ENCODE measurements at places on chromosomes 1 and 21. TPM values are rescaled to one million over a fixed set of nuclear protein-coding genes. Genes with fewer than 3 reads are reported as not detected.

GRCh38 chr1:155834296-155834926, 22.6 kb downstream of the GON4L start:
- H3K27me3 ChIP-seq: no peaks in the 10 kb centered on the region
- no peak overlapping the region for H3K4me3 ChIP-seq
- no peaks in the 10 kb centered on the region for H3K36me3 ChIP-seq
- DNase-seq: no peak
- no peaks in the 10 kb centered on the region for H3K4me1 ChIP-seq

GRCh38 chr1:1440262-1441001, 4.9 kb downstream of the VWA1 start:
- H3K4me3 ChIP-seq: no peak overlapping the region
- no peak for DNase-seq
- H3K27me3 ChIP-seq: no peaks in the 10 kb centered on the region
- peaks cover 13% of the 10 kb centered on the region for H3K4me1 ChIP-seq

HEYL gene
- total RNA-seq: 11.0 TPM

PTGER3 gene
- total RNA-seq: 3.5 TPM

GRCh38 chr21:15671188-15671587, 58.6 kb upstream of the USP25 start:
- no peak overlapping the region for H3K27ac ChIP-seq
- H3K27me3 ChIP-seq: no peaks in the 10 kb centered on the region
- no peak overlapping the region for H3K4me3 ChIP-seq
- H3K36me3 ChIP-seq: no peaks in the 10 kb centered on the region

- H3K36me3 ChIP-seq: no peaks in the 10 kb centered on the region
- no peak overlapping the region for H3K4me3 ChIP-seq
- H3K27me3 ChIP-seq: no peaks in the 10 kb centered on the region
- no peak overlapping the region for H3K27ac ChIP-seq
- peaks cover 11% of the 10 kb centered on the region for H3K4me1 ChIP-seq
Measured at GRCh38 chr1:201791051-201791778, 37.7 kb upstream of the IPO9 start.

DRAXIN gene
- 0.33 TPM for total RNA-seq

HFM1 gene
- total RNA-seq: 11.2 TPM

- no peak overlapping the region for H3K4me3 ChIP-seq
- H3K36me3 ChIP-seq: no peaks in the 10 kb centered on the region
- H3K27ac ChIP-seq: no peak overlapping the region
- H3K27me3 ChIP-seq: no peaks in the 10 kb centered on the region
Measured at GRCh38 chr1:214664651-214665433, 61.8 kb downstream of the CENPF start.

GRCh38 chr1:938088-938683, 14.5 kb downstream of the SAMD11 start:
- H3K27me3 ChIP-seq: peaks cover 15% of the 10 kb centered on the region
- H3K27ac ChIP-seq: no peak overlapping the region
- no peaks in the 10 kb centered on the region for H3K36me3 ChIP-seq

TMEM269 gene
- total RNA-seq: 0.50 TPM

- no peaks in the 10 kb centered on the region for H3K4me1 ChIP-seq
- no peak for DNase-seq
- no peak overlapping the region for H3K4me3 ChIP-seq
- H3K27ac ChIP-seq: no peak overlapping the region
- H3K36me3 ChIP-seq: no peaks in the 10 kb centered on the region
Measured at GRCh38 chr1:107897438-107898345, 67.3 kb downstream of the VAV3 start.

DNA sequence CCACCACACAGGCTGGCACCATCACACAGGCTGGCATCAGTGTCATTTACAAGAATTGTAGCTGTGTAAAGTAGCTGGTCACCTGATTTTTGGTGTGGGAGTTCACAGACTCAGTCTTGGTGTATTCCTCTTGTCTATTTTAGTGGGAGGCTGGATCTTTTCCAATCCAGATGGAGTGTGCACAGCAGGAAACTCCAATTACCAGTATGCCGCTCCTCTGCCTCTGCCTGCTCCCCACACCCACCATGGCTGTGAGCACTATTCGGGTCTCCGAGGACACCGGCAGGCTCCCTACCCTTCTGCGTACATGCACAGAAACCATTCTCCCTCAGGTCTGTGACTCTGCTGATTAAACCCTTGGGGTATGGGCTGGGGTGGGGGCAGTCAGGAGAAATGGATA, 24.2 kb downstream of the TBX19 start:
- DNase-seq: no peak
- no peaks in the 10 kb centered on the region for H3K4me1 ChIP-seq
- no peaks in the 10 kb centered on the region for H3K27me3 ChIP-seq
- no peak overlapping the region for H3K27ac ChIP-seq

GRCh38 chr1:37797750-37798345, 4.2 kb downstream of the MANEAL start:
- H3K27ac ChIP-seq: no peak overlapping the region
- no peaks in the 10 kb centered on the region for H3K36me3 ChIP-seq
- no peak for DNase-seq
- peaks cover 5% of the 10 kb centered on the region for H3K4me1 ChIP-seq
- no peaks in the 10 kb centered on the region for H3K27me3 ChIP-seq
- no peak overlapping the region for H3K4me3 ChIP-seq

IVL gene
- not detected for total RNA-seq

SLC30A10 gene
- total RNA-seq: 1.5 TPM

ZBTB8B gene
- 0.18 TPM for total RNA-seq

OR2L13 gene
- total RNA-seq: not detected

GRCh38 chr1:203327684-203328457, 22.6 kb downstream of the BTG2 start:
- peak overlapping the region; percentile 44 for H3K4me3 ChIP-seq
- peak overlapping the region; percentile 91 for H3K27ac ChIP-seq
- DNase-seq: no peak
- H3K27me3 ChIP-seq: no peaks in the 10 kb centered on the region
- peaks cover 15% of the 10 kb centered on the region for H3K4me1 ChIP-seq

DNA sequence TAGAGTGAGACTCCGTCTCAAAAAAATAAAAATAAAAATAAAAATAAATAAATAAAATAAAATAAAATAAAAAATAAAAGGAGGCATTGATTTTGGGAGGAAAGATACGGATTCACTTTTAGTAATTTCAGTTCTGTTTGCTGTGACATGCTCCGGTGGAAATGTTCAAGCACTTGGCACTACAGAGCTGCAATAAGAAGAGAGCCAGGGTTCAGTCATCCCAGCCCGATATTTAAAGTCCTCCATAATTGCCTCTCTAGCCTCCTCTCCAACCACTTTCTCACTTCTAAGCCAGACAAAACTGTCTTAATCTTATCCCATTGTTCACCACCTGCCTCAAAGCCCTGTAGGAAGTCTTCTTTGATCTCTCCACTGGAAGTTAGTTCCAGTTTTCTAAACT, 55.0 kb upstream of the MACF1 start:
- H3K27me3 ChIP-seq: no peaks in the 10 kb centered on the region
- no peak for DNase-seq
- H3K4me3 ChIP-seq: no peak overlapping the region
- H3K36me3 ChIP-seq: no peaks in the 10 kb centered on the region

ADAM30 gene
- not detected for total RNA-seq

- no peak overlapping the region for H3K27ac ChIP-seq
- peaks cover 2% of the 10 kb centered on the region for H3K4me1 ChIP-seq
- no peak for DNase-seq
- no peaks in the 10 kb centered on the region for H3K36me3 ChIP-seq
Measured at GRCh38 chr1:177862916-177863315, 106.9 kb downstream of the SEC16B start.

CDCA8 gene
- 0.42 TPM for total RNA-seq

DNA sequence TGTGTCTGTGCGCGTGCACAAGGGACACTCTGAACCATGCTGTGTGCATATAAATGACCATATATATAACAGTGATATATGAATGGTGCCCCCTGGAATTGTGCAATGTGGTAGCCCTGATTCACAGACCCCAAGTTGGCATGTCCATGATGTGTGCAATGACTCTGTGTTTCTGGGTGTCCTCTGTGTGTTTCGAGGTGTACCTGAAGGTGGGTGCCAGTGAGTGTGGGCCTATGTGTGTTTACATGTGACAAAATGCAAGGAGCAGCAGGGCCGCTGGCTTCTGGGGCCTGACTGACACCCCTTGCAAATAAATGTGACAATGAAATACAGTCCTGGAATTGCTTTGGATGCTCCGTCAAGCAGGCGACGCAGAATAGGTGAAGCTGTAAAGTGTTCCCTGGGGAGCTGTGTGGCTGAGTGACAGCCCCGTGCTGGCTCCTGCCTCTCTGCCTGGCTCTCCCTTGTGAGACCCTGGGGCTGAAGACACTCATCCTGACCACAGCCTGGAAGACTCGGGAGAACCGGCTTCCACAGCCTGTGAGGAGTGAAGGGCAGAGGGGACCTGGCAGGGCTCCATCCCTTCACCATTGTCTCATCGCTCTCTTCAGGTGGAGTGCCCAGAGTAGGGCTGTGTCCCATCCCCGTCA, 38.2 kb upstream of the CSF3R start:
- H3K4me1 ChIP-seq: no peaks in the 10 kb centered on the region
- H3K27ac ChIP-seq: no peak overlapping the region
- DNase-seq: no peak
- no peaks in the 10 kb centered on the region for H3K36me3 ChIP-seq

GRCh38 chr1:206470692-206471414, 577 bp downstream of the IKBKE start:
- H3K4me3 ChIP-seq: peak overlapping the region; percentile 47
- H3K27me3 ChIP-seq: no peaks in the 10 kb centered on the region
- no peak overlapping the region for H3K27ac ChIP-seq
- H3K4me1 ChIP-seq: peaks cover 9% of the 10 kb centered on the region
- no peak for DNase-seq

EDN2 gene
- total RNA-seq: 0.20 TPM
